IPS-NIHi11 (cell line): ENCODE measurements at places on chromosomes 3 and 15.
A peak's percentile ranks its signal among the peaks of the same experiment; 100 is the strongest.

GRCh38 chr3:55521738-55522421 is 34.8 kb upstream of the WNT5A start:
- DNase-seq, result peak; percentile 49

- no peak for DNase-seq
Observed at GRCh38 chr3:107985496-107985895, 105.3 kb downstream of the CD47 start.

- DNase-seq, result no peak
Observed at GRCh38 chr3:189577050-189577951, 53.9 kb upstream of the TP63 start.

DNA sequence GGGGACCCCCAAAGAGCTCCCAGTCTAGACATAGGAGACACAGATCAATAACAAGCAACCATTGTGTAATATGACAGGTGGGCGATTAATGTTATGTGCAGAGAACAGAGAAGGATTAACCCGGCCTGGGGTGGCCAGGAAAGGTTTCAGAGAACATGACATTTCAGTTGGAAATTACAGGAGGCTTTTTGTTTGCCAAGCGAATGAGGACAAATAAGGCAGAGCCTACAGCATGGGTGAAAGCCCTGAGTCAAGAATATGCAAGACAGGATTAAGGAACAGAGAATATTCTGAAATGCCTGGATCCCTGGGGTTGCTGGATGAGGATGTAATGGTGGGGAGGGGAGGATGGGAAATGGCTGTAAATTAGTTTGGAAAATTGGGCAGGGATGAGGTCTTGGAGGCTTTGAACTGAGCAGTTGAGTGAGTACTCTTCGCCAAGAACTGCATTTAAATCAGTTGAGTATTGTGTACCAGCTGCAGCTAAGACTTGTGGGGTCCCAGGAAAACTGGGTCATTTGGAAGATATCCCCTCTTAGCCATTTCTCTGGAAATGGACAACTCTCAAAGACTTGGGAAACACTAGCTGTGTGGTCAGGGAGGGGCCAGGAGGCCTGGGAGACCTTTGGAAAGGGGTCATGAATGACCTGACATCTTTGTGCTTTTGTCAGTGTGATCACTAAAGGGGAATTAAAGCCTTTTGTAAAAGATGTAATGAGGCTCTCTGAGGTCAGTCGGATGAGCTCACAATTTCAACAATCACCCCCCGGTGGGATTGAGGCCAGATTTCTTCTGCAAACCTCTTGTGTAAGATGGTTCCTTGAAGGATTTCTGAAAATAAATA is 198.6 kb upstream of the NR2E3 start:
- DNase-seq, result no peak

GRCh38 chr15:28992336-28992864 is 106.6 kb downstream of the APBA2 start:
- DNase-seq, result no peak

DNA sequence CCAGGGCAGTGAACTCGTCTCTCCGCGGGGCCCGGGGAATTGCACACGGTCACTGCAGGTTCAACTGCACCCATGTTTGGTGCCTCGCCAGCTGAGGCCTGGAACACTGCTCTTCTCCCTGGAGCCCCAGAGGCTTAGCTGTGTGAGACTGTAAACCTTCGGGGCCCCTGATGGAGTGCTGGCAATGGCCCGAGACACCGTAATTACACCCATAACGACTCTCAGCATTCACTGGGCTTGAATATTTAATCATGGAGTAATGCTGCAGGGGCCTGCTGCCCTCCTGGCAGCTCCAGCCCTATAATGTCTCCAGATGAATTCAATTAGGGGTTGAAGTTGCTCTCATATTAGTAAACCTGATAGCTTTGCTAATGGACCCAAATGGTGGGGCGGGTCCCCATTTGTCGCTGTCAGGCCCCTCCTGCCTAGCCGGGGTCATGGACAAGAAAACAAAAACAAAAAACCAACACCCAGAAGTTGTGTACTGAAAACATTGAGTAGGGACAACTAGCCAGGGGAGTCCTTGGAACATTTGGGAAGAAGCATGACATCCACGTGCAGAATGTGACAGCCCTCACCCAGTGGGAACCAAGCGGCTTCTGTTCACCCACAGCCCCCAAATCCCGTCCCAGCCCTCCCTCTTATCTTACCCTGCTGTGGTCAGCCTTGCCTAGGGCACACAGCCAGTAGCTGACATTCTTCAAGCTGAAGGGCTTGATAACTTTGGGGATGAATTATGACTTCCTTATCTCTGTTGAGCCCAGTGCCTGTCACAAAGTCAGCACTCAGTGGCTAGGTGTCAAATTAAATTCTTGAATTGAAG is 74.3 kb upstream of the SCN5A start:
- DNase-seq, result no peak
